Liver (tissue), 10 donors: ENCODE measurements at places on chromosomes 2 and 18. TPM values are rescaled to one million over a fixed set of nuclear protein-coding genes. Genes with fewer than 3 reads are reported as not detected.

Gene PAPOLG
- polyA plus RNA-seq = 2.1 TPM

DNA sequence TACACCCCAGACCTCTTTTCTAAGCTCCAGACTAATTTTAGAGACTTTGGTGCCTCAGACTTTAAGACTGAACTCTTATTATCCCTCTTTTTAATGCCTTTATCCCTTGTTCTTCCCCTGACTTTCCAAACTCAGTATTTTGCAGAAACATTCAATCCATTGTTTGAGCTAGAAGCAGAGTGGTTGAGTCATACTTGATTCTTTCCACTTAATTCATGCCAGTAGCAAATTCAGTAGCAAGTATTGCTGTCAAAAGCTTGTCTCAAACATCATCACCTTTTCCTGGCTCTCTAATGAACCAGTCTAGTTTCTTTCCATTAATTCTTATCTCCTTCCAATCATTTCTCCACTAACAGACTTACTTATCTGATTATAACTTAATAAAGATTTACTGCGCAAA is 699.7 kb upstream of the ZNF804A start:
- DNase-seq = no peak

DNA sequence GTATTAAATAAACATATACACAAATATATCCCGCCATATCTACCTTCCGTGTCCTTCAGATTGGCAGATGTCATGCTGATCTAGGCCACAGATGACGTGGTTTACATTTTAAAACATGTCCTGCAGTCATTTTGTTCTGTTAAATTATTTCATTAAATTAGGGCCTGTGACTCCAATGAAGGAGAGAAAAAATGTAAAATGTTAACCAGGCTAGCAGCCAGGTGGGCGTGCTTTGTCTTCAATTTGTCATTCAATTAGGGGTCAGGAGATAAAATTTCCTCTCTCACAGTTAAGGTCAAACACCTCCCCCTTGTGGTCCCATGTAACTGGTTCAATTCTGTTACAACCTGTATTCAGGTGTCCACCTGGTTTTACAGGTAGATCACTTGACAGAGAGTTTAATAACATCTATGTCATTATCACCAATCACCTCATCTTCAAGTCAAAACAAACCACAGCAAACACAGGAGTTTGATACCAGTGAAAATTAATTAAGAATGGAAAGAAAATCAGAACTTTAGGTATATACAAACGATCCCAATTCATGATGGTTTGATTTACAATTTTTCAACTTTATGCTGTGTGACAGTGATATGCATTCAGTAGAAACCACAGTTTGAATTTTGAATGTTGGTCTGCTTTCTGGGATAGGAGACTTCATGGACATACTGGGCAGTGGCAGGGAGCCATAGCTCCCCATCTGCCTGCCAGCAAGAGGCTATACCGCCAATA is 339.4 kb downstream of the CMPK2 start:
- no peak for DNase-seq

- DNase-seq = no peak
These were observed 9.1 kb downstream of the SEPTIN2 start for GRCh38 chr2:241324775-241325174.

DNA sequence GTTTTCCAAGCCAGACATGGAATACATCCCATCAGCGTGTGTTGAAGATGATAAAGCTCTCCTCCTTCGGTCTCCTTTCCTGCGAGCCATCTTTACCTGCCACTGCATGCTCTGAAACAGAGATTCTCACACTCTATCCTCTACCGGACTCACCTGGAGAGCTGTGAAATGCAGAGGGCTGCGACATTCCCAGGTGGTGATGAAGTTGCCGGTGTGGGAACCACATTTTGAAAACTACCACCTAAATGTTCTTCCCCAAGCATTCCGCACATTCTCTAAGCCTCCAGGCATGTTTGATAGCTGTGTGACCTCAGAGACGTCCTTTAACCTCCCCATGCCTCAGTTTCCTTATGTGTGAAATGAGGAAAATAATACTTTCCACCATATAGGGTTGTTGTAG is 226.2 kb upstream of the RAB6C start:
- DNase-seq = no peak

- no peak for DNase-seq
These were observed 208.3 kb downstream of the EIPR1 start for GRCh38 chr2:3169106-3169870.

DNA sequence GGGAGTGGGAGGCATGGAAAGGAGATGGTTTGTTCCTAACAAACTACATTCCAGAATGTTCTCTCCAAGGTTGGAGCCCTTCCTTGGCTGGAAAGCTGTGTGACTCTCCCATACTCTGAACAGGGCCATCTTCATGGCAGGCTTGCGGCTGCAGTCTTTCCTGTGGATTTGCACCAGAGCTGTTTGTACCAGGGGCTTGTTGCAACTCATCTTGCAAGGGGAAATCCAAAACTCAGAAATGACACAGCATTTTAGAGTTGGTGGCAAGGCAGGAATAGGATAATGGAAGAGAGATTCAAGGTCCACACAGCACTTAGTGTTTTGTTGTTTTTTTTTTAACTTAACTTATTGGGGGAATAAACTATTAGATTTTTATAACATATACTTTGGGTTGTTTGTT is 73.7 kb upstream of the ZNF516 start:
- no peak for DNase-seq

DNA sequence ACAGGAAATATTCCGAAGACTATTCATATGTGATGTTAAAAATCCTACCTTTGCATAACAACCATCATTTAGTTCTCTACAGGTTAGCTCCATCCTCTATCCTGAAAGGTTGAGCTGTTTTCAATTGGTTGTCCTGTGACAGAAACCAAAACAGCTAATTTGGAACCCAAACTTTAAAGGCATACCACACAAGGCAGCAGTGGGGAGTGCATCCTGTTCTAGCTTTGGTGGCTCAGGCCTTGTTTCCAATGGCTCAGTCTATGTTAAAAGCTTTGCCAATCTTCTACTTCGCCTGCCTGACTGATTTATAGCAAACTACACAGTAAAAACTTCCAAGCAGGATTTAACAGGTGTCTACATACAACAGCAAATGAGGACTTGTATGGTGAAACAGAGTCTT is 3.2 kb downstream of the CD226 start:
- no peak for DNase-seq
